Endothelial cell of umbilical vein (primary cell): ENCODE measurements at places on chromosomes 3 and 15. TPM values are rescaled to one million over a fixed set of nuclear protein-coding genes. Genes with fewer than 3 reads are reported as not detected.

GRCh38 chr3:178518660-178519396 is 17.4 kb upstream of the KCNMB2 start:
- peak; percentile 9 for DNase-seq

Gene CILP
- total RNA-seq = not detected in 2 replicates

- no peak for DNase-seq
Measured at GRCh38 chr15:75350601-75351361, 3.9 kb downstream of the NEIL1 start.

DNA sequence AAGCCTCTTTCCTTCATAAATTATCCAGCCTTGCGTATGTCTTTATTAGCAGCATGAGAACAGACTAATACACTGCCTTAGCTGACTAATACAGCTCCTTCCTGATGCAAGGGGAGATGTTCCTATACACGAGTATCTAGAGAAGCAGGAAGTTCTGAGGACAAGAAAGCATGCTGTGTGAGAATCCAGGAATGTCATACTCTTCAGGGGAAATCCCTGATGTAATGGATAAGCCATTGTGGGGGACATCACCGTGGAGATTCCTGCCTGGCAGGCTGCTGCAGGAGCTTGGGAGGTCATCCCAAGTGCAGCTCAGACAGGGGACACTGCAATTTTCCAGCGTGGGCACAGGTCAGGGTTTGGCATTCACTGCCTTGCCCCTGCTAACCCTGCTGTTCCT is 476.9 kb downstream of the NR2F2 start:
- DNase-seq = no peak

GRCh38 chr15:64501396-64501715 is 41.0 kb downstream of the ZNF609 start:
- DNase-seq = no peak

Gene DYNLT2B
- total RNA-seq = 13.9 and 14.4 TPM in 2 replicates

DNA sequence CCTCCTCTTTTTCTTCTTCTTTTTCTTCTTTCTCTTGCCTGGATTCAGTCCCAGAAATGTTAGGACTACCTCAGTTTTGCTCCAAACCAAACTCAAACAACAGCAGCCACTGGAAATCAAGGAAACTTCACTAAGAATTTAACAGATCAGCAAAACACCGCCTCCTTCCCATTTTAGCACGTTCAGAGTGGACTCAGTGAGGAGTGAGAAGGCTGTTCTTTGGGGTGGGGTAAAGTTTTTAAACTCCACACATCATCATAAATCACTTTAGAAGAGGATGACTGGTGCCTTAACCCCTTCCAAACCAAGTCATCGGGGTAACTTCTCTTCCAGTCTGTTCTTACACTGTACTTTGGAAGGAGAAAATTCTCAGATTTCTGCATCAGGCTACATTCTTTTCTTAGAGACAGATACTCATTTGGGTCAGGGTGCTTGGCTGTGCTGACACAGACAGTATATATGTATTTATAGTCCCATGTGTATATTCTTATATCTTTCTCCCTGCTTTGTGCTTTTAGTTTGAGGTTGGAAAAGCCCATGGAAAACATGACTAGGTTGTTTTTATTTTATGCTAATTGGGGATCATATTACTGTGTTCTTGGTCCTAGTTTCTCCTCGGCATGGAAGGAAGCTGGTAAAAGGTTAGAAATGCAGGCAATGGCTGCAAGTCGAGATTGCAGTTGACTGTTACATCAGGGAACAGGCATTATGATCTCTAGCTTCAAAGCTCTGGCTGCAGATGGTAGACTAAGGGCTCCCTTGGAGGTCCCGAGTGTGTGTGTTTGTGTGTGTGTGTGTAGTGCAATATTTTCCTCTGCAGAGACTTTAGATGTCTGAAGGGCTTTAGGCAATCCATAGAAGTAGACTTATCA is at the start of gene CCDC80:
Gene CCDC80 (minus strand): TSS at position 214 of the 872 bp plus-strand sequence. CDS start 1,238 bp downstream, outside the sequence.
- DNase-seq = peak; percentile 91

- DNase-seq = no peak
Measured at GRCh38 chr3:127395663-127396355, 108.0 kb upstream of the PRR20G start.

DNA sequence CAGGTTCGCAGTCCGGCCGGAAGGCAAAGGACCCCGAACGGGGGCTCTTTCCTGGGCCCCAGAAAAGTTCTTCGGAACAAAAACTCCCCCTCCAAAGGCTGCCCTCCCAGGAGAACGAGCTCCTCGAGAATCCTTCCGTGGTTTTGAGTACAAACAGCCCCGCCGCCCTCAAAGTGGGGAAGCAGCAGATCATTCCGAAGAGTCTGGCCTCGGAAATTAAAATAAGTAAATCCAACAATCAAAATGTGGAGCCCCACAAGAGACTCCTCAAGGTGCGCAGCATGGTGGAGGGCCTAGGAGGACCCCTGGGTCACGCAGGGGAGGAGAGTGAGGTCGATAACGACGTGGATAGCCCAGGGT is 1.3 kb downstream of the ARHGEF26 start:
- no peak for DNase-seq

Gene CRTC3
- total RNA-seq = 25.9 and 26.4 TPM in 2 replicates

DNA sequence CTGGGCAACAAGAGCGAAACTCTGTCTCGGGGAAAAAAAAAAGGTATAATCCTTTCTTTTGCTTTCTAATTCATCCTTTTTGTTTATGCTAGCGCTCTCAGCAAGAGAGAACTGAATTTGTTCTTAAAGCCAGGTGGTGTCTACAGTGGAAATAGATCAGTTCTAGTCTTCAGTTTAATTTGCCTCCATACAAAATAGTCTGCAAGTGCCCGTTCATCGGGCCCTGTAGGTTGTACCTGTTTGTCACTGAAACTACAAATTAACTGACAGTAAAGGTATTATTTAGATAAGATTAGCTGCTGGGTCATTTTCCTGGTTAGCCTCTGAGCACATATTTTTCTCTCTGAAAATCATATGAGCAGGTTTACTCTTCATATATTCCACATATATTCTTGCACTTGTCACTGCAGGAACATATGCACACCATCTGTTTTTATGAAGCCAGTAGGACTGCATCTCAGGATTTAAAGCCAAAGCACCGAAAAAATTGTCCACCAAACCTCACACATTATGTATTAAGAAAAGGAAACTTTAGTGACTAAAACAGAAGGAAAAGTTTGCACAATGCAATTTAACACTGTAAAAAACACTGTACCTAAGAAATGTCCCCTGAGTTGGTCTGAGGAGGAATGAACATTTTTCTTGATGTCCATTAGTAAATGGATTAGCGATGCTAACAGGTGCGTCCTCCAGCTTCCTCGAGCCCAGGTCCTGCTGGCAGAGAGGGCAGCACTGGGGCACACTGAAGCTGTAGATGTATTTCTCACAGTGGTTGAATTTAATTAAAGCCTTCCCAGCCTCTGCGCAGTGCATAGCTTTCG is 437 bp downstream of the MKRN2OS start:
- no peak for DNase-seq

Gene AGBL1
- total RNA-seq = not detected in 2 replicates

Gene PIAS1
- total RNA-seq = 24.2 and 32.3 TPM in 2 replicates

Gene TMEM108
- total RNA-seq = 0.42 and 1.1 TPM in 2 replicates

GRCh38 chr15:70741107-70741531 is 22.2 kb downstream of the UACA start:
- DNase-seq = peak; percentile 78

Gene POPDC2
- total RNA-seq = 0.66 TPM in 1 of 2 replicates, not detected in the other

- DNase-seq = no peak
Measured at GRCh38 chr3:3827111-3827510, 27.9 kb downstream of the LRRN1 start.

Gene MINDY2
- total RNA-seq = 11.4 and 13.7 TPM in 2 replicates

- DNase-seq = peak; percentile 70
Measured at GRCh38 chr3:197490098-197491058, 65.4 kb downstream of the BDH1 start.

DNA sequence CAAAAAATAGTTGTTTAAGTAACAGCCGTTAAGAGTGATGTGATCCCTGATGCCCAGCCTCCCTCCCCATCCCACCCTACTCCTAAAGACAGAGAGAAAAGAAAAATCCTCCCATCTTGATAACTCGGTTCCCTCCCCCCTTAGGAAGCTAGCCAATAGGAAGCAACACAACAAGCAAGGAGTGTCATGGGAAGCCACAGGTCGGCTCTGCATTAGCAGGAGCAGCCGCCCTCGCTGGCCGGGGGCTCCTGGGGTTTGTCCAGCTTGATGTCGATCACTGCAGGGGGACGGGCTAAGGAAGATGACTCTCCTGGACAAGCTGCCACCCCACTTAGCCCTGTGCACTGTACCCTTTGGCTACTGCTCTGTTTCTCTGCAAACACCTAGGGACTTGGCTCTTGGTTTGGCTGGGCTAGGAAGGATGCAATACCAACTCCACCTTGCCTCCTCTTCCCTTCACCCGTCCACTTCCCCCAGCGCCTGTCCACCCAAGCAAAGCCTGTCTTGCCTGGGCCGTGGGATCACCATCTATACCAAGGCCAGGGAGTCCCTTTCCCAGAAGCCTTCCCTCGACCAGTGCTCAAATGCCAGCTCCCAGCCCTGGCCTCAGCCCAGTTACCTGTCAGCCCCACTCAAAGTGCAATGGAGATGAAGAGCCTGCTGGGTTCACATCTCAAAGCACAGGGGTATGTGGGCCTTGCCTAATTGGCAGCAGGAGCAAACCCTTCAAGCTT is 23.1 kb downstream of the SRPRB start:
- no peak for DNase-seq

GRCh38 chr15:71103102-71103676 is 12.1 kb upstream of the THSD4 start:
- peak; percentile 38 for DNase-seq

- DNase-seq = no peak
Measured at GRCh38 chr3:177460047-177460446, 262.8 kb upstream of the TBL1XR1 start.

DNA sequence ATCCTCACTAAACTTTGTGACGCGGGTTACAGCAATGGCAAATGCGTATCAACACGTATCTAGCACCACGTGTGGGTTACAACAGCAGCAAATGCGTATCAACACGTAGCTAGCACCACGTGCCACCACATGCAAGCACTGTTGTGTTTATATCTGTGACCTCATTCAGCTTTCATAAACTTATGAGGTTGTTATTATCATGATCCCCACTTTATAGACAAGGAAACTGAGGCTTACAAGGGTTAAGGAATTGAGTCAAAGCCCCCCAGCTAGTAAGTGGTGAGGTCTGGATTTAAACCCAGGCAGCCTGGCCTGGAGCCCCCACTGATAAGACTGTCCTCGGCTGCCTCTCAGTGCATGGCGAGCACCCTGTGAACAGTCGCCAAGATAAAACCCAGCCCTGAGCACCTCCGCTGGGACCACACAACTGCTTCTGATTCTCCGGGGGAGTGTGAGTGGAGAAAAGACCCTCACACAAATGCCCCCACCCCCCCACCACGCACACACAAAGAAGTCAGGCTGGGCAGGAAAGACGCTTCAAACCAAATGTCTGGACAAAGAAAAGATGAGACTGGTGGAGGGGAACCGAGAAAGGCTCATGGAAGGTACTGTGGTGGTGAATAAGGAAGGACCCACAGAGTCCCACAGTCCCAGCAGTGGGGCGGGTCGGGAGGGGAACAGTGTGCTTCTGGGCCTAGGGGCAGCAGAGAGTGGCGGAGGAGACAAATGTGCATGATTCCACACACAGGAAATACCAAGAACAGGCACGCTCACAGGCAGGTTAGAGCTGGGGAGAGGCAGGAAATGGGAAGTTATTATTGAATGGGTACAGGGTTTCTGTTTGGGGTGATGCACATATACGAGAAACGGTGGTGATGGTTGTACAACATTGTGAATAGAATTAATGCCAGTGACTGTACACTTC is 173.4 kb downstream of the XXYLT1 start:
- DNase-seq = peak; percentile 31

DNA sequence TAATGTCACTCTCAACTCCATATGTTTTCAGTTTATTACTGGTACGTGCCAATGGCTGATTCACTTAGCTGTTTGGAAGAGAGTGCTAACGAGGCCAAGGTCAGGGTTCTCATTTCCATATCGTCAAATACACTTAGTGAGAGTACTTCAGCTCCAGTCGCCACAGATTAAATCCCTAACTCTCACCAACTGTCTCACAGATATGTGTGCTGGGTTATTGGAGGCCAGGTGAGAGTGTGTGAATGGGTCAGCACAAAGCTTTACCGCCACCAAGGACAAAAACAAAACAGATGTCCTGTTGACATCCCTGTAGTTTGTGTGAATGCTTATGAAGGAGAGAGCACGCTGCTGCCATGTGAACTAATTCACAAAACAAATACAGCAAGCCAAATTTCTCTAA is 133.5 kb upstream of the TBL1XR1 start:
- no peak for DNase-seq

DNA sequence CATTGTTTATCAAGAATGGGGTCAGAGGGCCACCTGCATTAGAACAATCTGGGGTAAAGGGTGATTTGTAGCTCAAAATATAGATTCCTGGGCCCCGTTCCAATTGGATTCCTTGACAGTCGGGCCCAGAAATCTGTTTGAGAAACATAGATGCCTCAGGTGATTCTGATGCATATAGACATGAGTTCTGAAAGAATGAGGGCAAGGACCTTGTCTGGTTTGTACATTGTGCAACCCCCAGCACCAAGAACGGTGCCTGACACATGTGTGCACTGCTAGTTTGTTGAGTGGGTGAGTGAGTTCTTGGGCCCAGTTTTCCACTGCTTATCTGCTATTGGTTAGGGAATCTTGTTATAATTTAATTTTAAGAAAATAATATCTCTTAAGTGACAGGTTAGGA is 16.6 kb downstream of the CRYBG3 start:
- no peak for DNase-seq

DNA sequence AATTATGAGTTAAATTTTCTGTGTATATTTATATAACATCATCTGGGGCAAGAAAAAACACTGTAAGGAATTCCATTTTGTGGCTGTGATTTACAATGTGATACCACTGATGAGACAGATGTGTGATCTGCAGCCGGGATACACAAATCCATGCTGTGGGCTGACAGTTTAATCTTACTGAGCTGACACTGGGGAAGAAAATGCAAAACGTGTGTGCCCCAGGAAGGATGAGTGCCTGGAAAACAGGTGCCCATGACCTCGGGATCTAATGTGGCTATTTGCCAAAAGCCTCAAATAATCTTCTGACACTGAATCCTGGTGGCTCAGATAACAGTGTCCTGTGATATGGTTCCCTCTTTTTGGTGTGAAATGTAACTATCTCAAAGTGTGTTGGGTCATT is 10.5 kb downstream of the MYRIP start:
- DNase-seq = no peak

DNA sequence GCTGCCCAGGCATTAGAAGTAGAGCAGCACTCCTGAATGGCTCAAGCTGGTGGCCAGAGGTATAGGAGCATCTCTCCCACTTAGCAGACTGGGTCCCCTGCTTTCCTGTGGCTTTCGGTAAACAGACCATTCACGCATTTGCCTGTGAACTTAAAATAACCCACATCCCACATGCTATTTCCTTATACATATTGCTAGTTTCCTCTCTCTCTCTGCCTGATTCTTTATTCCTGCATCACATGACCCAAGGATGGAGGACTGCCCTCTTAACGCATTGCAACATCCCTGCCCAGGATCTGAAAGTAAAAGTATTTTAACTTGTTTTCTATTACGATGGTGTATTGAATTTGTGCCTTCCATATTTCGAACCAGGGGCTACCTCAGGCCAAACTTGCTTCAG is 43.4 kb upstream of the NLGN1 start:
- no peak for DNase-seq

GRCh38 chr15:97140216-97140615 is 809.7 kb downstream of the NR2F2 start:
- DNase-seq = no peak

GRCh38 chr3:158460926-158461325 is 110.1 kb upstream of the MLF1 start:
- no peak for DNase-seq

GRCh38 chr3:56754741-56755417 is 46.9 kb downstream of the ARHGEF3 start:
- DNase-seq = peak; percentile 80
